ENCODE measurements at places on chromosomes 7 and 10.

GRCh38 chr10:29392376-29393021, 103.6 kb downstream of the LYZL1 start:
- peak; percentile 51 for DNase-seq
- no peak overlapping the region for H3K4me3 ChIP-seq
- H3K27ac ChIP-seq: no peak overlapping the region
- H3K27me3 ChIP-seq: peaks cover 15% of the 10 kb centered on the region

DNA sequence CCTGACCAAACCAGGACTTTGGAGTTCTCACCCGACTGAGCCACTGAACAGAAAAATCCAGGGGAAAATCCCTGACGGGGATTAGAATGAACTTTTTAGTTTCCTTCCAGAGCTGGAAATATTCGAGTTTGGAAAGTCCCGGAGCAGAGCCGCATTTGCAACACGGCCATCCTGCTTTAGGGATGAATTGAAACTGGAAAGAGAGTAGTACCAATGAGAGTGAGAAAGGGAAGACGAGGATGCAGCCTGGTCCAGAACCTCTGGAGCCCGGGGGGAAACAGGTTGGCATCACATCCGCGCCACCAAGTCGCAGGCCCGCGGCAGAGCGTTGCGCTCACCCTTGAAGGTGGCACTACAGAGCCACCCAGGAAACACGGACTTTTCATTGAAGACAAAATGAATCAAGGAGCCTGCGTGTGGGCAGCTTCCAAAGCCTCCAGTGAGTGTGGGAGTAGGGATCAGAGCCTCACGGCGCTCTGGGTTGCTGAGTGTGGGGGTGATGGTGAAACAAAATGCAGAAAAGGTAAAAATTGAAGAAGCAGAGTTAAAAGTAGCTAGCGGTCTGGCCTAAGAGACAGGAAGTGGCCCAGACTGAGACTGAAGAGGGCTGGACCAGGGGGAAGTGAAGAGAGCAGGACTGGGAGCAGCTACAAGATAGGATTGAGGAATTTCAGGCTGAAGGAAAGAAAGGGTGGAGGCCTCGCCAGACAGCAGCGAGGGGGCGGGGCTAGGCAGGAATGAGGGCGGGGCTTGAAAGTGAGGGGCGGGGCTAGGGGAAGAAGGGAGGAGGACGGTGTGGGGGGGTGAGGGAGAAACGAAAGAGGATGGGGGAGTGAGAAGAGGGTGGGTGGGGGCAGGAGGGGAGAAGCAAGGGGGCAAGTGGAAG, 1.8 kb downstream of the SMURF1 start:
- H3K4me1 ChIP-seq: peaks cover 6% of the 10 kb centered on the region
- DNase-seq: peak; percentile 80
- no peaks in the 10 kb centered on the region for H3K36me3 ChIP-seq
- no peaks in the 10 kb centered on the region for H3K27me3 ChIP-seq
- H3K27ac ChIP-seq: peak overlapping the region; percentile 78

GRCh38 chr7:39623732-39624441, 515 bp downstream of the RALA start:
- H3K4me1 ChIP-seq: peaks cover 14% of the 10 kb centered on the region
- peak overlapping the region; percentile 99 for H3K27ac ChIP-seq
- no peak for DNase-seq
- H3K36me3 ChIP-seq: no peaks in the 10 kb centered on the region
- H3K4me3 ChIP-seq: peak overlapping the region; percentile 84

- DNase-seq: peak; percentile 51
- H3K4me3 ChIP-seq: peak within 1 kb of the TSS; percentile 73
- H3K27me3 ChIP-seq: peaks cover 2% of the 10 kb centered on the region
- no peaks in the 10 kb centered on the region for H3K36me3 ChIP-seq
- H3K4me1 ChIP-seq: no peaks in the 10 kb centered on the region
- H3K27ac ChIP-seq: no peak within 1 kb of the TSS
Observed at GRCh38 chr7:142854372-142855113, at the start of gene EPHB6. EPHB6 (plus strand) TSS chr7:142855076; CDS start chr7:142863228, 8,152 bp downstream.

DNA sequence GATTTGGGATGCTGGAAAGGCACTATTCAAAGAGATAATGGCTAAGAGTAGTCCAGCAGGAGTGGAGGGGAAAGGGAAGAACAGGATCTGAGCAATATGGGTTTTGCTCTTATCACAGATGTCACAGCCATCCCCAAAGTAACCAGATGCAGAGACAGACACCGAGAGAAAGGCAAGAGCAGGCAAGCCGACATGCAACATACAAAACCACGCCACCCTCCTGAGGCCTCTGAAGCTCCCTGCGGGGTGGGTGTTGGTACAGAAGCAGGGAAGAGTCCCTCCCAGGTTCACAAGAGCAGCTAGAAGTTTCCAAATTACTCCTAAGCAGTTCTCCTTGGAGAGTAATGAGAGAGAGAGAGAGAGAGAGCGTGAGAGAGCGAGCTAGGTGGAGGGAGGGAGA, 10.8 kb upstream of the C10orf53 start:
- H3K4me1 ChIP-seq: no peaks in the 10 kb centered on the region
- H3K27ac ChIP-seq: no peak overlapping the region
- H3K27me3 ChIP-seq: no peaks in the 10 kb centered on the region
- no peak for DNase-seq
- no peak overlapping the region for H3K4me3 ChIP-seq

DNA sequence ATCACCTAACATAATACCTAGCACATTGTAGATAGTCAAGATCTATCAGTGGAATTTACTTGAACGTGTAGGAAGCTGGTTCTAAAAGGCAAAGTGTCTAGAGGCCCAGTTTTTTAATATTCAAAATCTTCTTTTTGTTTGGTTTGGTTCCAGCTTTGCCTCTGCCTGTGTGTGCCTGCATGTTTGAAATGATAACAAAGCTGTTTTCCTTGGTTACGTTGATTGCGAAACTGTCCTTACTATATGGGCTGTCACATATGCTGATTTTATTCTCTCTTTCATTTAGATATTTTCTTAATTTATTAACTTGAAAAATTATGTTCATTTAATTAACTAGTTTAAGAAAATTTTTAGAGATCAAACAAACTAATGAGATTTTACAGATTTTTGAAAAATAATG, 237.3 kb downstream of the SEMA3A start:
- peak; percentile 59 for DNase-seq
- no peaks in the 10 kb centered on the region for H3K27me3 ChIP-seq
- no peaks in the 10 kb centered on the region for H3K4me1 ChIP-seq
- peaks cover 3% of the 10 kb centered on the region for H3K36me3 ChIP-seq

- no peak overlapping the region for H3K4me3 ChIP-seq
- peak; percentile 84 for DNase-seq
- H3K27me3 ChIP-seq: no peaks in the 10 kb centered on the region
- H3K27ac ChIP-seq: no peak overlapping the region
- peaks cover 10% of the 10 kb centered on the region for H3K4me1 ChIP-seq
- no peaks in the 10 kb centered on the region for H3K36me3 ChIP-seq
Observed at GRCh38 chr10:72834183-72834825, 59.2 kb upstream of the OIT3 start.

DNA sequence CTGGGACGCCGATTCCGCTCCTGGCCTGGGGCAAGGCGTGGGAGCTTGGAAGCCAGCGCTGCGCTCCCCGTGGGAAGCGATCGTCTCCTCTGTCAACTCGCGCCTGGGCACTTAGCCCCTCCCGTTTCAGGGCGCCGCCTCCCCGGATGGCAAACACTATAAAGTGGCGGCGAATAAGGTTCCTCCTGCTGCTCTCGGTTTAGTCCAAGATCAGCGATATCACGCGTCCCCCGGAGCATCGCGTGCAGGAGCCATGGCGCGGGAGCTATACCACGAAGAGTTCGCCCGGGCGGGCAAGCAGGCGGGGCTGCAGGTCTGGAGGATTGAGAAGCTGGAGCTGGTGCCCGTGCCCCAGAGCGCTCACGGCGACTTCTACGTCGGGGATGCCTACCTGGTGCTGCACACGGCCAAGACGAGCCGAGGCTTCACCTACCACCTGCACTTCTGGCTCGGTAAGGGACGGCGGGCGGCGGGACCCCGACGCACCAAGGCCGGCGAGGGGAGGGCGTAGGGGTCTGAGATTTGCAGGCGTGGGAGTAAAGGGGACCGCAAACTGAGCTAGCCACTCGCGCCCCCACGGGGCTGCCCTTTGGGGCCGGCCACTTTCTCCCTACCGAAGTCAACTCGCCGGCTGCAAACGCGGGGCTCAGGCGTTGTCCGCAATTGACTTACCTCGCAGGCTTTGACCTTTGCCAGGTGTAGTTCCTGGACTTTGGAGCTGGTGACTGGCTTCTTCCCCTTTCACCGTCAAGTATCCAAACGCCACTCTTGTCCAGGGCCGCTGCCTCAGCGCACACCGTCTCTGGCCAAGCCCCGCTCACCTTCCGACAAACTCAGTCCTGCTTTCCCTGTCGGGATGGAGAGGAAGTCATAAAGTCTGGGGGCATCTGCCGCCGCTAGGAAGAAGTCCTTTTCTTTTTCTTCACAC, at the start of gene SCIN:
Gene SCIN, plus strand, starts transcription at position 187 of the 928 bp plus-strand sequence. Its CDS starts 67 bp downstream, at position 254.
- H3K27me3 ChIP-seq: peaks cover 19% of the 10 kb centered on the region
- H3K4me3 ChIP-seq: peak within 1 kb of the TSS; percentile 5
- no peaks in the 10 kb centered on the region for H3K4me1 ChIP-seq
- DNase-seq: peak; percentile 9
- H3K36me3 ChIP-seq: no peaks in the 10 kb centered on the region

GRCh38 chr7:33632322-33632721, 273.0 kb upstream of the BMPER start:
- no peaks in the 10 kb centered on the region for H3K36me3 ChIP-seq
- no peak for DNase-seq
- no peak overlapping the region for H3K4me3 ChIP-seq
- H3K4me1 ChIP-seq: no peaks in the 10 kb centered on the region
- no peaks in the 10 kb centered on the region for H3K27me3 ChIP-seq

DNA sequence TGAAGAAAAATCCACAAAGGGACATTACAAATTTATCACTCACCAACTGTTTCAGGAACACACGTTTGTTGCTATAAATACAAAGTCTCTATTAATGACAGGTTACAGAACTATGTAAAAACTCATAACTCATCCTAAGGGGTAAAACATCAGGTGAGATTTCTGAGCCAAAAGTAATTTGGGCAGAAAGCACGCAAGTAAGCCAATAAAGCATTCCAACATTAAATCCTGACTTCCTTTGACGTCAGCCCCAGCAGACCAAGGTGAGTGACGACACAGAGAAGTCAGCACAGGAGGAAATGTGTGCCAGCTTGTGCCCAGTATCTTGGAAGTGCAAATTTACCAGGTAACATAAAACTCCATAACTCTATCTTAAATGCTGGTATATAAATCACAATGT, 45.7 kb downstream of the IMMP2L start:
- no peak for DNase-seq
- no peaks in the 10 kb centered on the region for H3K4me1 ChIP-seq
- no peaks in the 10 kb centered on the region for H3K36me3 ChIP-seq
- H3K4me3 ChIP-seq: no peak overlapping the region

GRCh38 chr7:17159500-17160037, 138.9 kb upstream of the AHR start:
- H3K4me1 ChIP-seq: no peaks in the 10 kb centered on the region
- H3K27ac ChIP-seq: no peak overlapping the region
- H3K36me3 ChIP-seq: no peaks in the 10 kb centered on the region
- no peak for DNase-seq
- no peaks in the 10 kb centered on the region for H3K27me3 ChIP-seq

DNA sequence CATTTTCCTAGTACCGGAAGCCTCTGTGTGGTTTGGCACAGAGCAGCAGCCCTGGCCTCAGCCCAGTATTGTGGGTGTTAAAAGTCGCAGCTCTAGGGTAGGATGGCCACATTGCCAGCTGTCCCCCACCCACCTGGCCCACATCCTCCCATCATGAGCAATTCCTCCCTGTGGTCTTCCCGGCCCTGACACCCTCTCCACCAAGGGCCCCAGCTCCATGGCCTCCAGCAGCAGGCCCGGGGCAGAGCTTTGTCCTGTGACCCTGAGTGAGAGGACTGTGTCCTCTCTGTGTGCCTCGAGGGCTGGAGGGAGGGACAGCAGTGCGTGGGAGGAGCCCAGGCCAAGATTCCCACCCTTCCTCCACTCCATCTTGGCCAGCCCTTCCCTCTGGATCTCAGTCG, 93.7 kb downstream of the MYL10 start:
- peaks cover 10% of the 10 kb centered on the region for H3K27me3 ChIP-seq
- H3K4me3 ChIP-seq: no peak overlapping the region
- no peak for DNase-seq
- peaks cover 10% of the 10 kb centered on the region for H3K4me1 ChIP-seq

DNA sequence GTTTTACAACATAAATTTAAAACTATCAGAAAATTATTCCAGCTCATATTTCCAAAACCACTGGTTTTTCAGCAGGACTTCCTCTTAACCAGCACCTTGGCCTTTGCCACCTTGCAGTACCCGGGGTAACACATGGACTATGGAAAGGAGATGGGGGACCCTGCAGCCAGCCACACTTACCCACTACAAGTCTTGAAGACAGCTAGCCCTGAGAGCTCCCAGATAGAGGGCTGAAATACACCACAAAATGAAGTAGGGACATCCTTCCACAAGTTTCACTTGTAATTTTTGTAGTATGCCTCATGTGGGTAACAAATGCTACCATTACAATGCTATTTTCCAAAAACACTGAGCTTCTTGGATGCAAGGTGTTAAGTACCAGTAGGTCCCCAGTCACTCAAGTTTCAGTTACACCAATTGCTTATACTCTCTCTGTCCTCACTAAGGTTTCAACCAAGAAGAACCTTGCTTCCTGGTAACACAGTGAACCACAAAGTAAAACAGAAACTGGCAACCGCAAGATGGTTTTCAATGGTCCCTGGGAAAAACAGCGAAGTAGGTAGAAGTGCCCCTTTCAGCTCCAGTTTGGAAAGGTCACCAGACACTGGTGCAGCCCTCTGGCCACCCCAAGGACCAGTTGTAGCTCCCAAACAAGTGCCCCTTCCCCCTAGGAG, 110.9 kb downstream of the SGMS1 start:
- H3K36me3 ChIP-seq: no peaks in the 10 kb centered on the region
- H3K27me3 ChIP-seq: no peaks in the 10 kb centered on the region
- H3K4me3 ChIP-seq: no peak overlapping the region
- no peak overlapping the region for H3K27ac ChIP-seq
- no peak for DNase-seq
- H3K4me1 ChIP-seq: peaks cover 4% of the 10 kb centered on the region

DNA sequence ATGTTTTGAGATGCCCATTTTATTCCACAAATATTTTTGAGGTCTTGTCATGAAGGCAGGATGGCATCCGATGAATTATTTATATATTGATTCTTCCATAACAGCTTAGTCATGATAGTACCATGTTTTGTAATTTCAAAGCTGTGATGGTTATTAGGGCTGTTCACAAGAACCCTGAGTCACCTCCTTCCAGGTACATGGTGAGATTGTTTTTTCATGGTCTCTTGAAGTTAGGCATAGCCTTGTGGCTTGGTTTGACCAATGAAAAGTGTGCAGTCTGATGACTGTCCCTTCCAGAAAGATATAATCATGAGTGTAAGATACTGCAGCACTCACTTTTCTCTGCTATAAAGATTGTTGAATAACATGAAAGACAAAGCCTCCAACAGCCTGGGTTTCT, 274.8 kb downstream of the FGFR2 start:
- H3K4me3 ChIP-seq: no peak overlapping the region
- DNase-seq: no peak
- no peak overlapping the region for H3K27ac ChIP-seq
- H3K4me1 ChIP-seq: no peaks in the 10 kb centered on the region

DNA sequence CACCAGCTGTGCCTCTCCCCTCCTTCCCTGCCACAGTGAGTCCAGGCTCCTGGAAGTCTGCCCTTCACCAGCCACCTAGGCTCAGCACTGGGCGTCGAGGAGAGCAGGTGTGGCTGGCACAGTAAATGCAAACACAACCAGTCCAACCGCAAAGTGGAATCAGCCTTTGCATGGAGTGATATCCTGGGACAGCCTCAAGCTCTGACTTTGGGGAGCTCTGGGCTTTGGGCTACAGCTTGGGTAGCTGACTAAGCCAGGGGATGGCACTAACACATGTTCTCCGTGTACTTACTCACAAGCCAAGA, 312.4 kb downstream of the KCNMA1 start:
- H3K4me3 ChIP-seq: no peak overlapping the region
- DNase-seq: no peak
- H3K27ac ChIP-seq: no peak overlapping the region

Measured in fibroblast of lung (primary cell).